Thymus (tissue), 14 donors: ENCODE measurements at places on chromosomes 3 and 15. TPM values are rescaled to one million over a fixed set of nuclear protein-coding genes. Genes with fewer than 3 reads are reported as not detected.

DNA sequence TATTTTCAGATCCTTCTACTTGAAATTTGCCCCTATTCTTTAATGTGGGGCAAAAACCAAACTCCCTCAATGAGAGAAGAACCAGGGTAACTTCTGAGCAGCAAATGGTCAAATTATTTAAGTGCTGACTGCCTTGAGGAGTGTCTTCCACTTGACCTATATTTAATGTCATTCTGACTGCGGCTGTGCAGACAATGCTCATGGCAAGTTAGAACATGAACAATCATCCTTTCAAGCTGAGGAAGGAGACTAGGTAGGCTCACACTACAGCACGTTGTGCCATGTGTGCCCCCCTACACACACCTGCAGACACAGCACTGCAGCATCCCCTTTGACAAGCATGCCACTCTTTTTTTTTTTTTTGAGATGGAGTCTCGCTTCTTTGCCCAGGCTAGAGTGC lies 98.2 kb downstream of the OSBPL10 start:
- H3K27me3 ChIP-seq, result no peaks in the 10 kb centered on the region
- no peak for DNase-seq
- H3K36me3 ChIP-seq, result no peaks in the 10 kb centered on the region

NTRK3 gene
- total RNA-seq, result 0.57 TPM

CGNL1 gene
- 5.9 TPM for total RNA-seq

CRABP1 gene
- 1.8 TPM for total RNA-seq

DNA sequence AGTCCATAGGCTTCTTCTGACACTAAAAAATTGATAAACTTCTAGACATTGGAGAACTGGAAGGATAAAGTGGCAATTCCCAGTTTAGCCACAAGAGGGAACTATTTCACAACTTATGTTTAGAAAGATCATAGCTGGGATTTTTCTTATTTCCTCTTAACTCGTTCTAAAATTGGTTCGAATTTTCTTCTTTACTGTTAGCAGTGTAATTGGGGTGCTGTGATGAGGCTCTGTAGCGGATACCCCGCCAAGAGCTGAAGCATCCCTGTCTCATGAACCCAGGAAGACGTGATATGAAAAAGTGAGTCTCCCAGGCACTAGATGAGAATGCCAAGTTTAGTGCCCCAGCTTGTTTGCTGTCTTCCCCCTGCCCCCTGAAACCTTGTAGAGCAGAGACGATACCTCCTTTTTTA lies 85.1 kb downstream of the PDCD6IP start:
- no peaks in the 10 kb centered on the region for H3K36me3 ChIP-seq
- no peak overlapping the region for H3K4me3 ChIP-seq
- no peak overlapping the region for H3K27ac ChIP-seq
- no peaks in the 10 kb centered on the region for H3K4me1 ChIP-seq

DNA sequence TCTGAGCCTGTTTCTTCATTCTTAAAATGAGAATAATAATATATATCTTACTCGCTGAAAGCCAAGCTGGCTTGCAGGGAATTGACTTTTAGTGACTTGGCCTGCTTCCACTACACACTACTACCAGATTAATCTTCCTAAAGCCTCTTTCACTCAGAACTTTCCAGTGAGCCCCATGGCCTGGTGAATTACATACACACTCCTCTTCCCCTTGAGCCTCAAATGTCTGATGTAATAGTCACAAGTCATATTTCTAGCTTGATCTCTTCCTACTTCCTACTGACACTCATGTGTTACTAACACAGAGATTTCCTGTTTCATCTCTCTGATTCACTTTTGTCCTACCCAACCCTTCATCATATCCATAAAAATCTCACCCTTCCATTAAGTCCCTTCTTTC lies 82.7 kb upstream of the SOX2 start:
- H3K36me3 ChIP-seq, result no peaks in the 10 kb centered on the region
- H3K27me3 ChIP-seq, result no peaks in the 10 kb centered on the region
- no peak overlapping the region for H3K27ac ChIP-seq
- DNase-seq, result no peak
- H3K4me3 ChIP-seq, result no peak overlapping the region

DNA sequence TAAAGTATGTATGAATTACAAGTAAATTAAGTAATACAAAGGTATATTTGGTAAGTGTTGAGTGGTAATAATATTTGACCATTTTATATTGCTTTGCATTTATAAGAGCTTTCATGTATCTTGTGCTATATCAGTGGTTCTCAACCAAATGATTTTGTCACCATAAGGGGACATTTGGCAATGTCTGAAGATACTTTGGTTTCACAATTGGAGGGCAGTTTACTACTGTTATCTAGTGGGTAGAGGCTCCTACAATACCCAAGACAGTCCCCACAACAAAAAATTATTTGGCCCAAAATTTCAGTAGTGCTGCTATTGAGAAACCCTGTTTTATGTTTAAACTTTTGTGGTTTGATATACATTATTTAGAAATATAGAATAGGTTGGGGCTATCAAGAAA lies 14.6 kb downstream of the TRPC1 start:
- DNase-seq, result no peak
- H3K27me3 ChIP-seq, result no peaks in the 10 kb centered on the region
- no peaks in the 10 kb centered on the region for H3K4me1 ChIP-seq
- no peak overlapping the region for H3K27ac ChIP-seq
- no peak overlapping the region for H3K4me3 ChIP-seq
- H3K36me3 ChIP-seq, result no peaks in the 10 kb centered on the region

SCN11A gene
- total RNA-seq, result 0.38 TPM

DNA sequence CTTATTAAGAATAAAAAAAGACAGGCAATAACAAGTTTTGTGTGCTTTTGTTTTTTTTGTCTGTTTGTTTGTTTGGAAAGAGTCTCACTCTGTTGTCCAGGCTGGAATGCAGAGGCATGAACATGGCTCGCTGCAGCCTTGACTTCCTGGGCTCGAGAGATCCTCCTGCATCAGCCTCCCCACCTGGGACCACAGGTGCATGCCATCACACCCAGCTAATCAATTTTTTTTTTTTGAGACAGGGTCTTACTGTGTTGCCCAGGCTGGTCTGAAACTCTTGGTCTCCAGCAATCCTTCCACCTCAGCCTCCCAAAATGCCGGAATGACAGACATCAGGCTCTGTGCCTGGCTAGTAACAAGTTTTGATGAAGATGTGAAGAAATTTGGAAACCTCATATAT lies 73.1 kb upstream of the GCNT3 start:
- no peak overlapping the region for H3K4me3 ChIP-seq
- H3K27me3 ChIP-seq, result no peaks in the 10 kb centered on the region
- no peak overlapping the region for H3K27ac ChIP-seq
- no peaks in the 10 kb centered on the region for H3K36me3 ChIP-seq
- no peak for DNase-seq
- H3K4me1 ChIP-seq, result no peaks in the 10 kb centered on the region

NR2E3 gene
- total RNA-seq, result 0.05 TPM

- no peaks in the 10 kb centered on the region for H3K27me3 ChIP-seq
- H3K36me3 ChIP-seq, result peaks cover 29% of the 10 kb centered on the region
- DNase-seq, result no peak
- H3K4me3 ChIP-seq, result no peak overlapping the region
Observed at GRCh38 chr3:63900010-63900409, 12.2 kb downstream of the SCAANT1 start.

A4GNT gene
- 0.05 TPM for total RNA-seq

DNA sequence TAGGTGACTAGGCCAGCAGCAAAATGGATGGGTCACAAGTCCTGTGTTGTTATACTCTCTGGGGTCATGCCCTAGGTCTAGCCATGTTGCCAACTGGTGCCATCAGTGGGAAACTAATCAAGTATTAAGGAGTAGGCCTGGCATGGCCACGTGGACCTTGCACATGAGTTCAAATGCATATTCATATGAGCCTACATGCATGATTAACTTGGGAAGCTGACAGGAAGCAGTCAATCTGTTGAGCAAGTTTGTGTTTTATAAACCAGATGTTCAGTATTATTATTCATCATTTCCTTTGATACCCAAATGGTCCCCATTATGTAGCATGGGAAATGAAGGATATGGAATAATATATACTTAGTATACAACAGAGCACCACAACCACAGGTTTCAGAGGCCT lies 95.0 kb downstream of the LRTM1 start:
- H3K27ac ChIP-seq, result no peak overlapping the region
- no peak overlapping the region for H3K4me3 ChIP-seq
- H3K27me3 ChIP-seq, result no peaks in the 10 kb centered on the region

GRCh38 chr3:60652829-60653228 lies 598.4 kb downstream of the FHIT start:
- H3K27ac ChIP-seq, result no peak overlapping the region
- no peak for DNase-seq
- no peak overlapping the region for H3K4me3 ChIP-seq
- H3K36me3 ChIP-seq, result no peaks in the 10 kb centered on the region

GRCh38 chr3:4232798-4233197 lies 70.4 kb upstream of the SETMAR start:
- H3K4me3 ChIP-seq, result no peak overlapping the region
- no peak for DNase-seq
- H3K4me1 ChIP-seq, result no peaks in the 10 kb centered on the region
- no peak overlapping the region for H3K27ac ChIP-seq
- H3K36me3 ChIP-seq, result no peaks in the 10 kb centered on the region
